ENCODE measurements at places on chromosomes 13 and 19. TPM values are rescaled to one million over a fixed set of nuclear protein-coding genes. Genes with fewer than 3 reads are reported as not detected.

PLPPR3 gene
- polyA plus RNA-seq = 10.8 TPM

SGCG gene
- 24.4 TPM for polyA plus RNA-seq

C19orf33 gene
- polyA plus RNA-seq = 8.5 TPM

CD70 gene
- not detected for polyA plus RNA-seq

GADD45GIP1 gene
- polyA plus RNA-seq = 28.7 TPM

ARRDC5 gene
- 0.08 TPM for polyA plus RNA-seq

LSR gene
- 46.8 TPM for polyA plus RNA-seq

CD33 gene
- 1.7 TPM for polyA plus RNA-seq

LRRC25 gene
- polyA plus RNA-seq = 0.85 TPM

HTR2A gene
- polyA plus RNA-seq = 0.78 TPM

NMRK2 gene
- 0.37 TPM for polyA plus RNA-seq

AXL gene
- 37.8 TPM for polyA plus RNA-seq

ZNF607 gene
- polyA plus RNA-seq = 14.3 TPM

CEACAM16 gene
- polyA plus RNA-seq = not detected

DNA sequence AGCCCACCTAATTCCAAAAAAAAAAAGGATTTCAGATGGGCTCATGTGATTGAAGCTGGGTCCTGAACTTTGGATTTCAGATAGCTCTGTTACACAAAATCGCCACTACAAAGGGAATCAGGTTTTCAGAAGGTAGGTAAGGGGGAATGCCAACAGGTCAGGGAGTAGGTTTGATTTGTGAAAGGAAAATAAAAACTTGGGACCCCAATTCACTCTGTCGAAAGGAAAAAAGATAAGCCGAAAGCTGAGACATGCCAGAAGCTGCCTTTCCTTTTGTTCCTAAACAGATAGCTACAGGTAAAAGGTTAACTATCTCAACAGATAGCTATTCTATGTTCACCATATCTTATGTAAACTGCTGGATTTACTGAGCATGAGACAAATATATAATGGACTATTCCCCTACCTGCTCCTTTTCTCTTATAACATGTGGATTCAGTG lies 4.0 kb downstream of the KRTDAP start:
- DNase-seq = no peak

DNA sequence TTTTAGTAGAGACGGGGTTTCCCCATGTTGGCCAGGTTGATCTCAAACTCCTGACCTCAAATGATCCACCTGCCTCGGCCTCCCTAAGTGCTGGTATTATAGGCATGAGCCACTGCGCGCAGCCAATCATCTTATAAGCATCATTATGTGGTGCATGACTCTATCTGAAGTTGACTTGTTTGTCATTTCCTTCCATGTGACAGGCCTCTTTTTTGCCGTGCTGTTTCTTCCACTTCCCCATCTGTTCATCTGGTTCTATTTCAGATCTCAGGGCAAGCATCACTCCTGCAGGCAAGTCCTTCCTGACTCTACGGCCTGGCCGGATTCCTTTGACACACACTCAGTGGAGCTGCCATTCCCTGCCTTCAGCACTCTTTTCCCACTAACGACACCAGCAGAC lies 15.2 kb downstream of the COL5A3 start:
- no peak for DNase-seq

DNA sequence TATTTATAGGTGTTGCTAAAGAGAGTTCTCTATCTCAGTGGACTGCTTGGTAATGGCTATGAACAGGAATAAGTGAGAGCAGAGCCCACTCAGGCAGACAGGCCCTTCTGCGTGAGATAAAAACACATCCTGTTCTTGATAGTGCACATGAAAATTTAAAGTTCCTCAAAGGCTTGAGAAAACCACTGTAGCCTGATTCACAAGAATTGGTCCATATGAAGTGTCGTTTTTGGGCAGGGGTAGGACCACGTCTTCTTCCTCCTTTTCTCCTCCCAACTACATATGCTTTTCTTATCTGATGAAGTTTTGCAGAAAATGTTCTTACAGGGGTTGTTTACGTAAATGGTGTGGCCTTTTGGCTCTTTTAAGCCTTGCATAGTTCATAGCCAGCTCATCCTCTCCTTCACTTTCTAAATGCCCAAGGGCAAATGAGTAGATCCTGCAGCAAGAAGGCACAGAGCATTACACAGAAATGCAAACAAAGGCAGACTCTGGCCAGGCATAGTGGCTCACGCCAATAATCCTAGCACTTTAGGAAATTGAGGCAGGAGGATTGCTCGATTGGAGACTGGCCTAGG lies 53.8 kb downstream of the RNF6 start:
- no peak for DNase-seq

DNA sequence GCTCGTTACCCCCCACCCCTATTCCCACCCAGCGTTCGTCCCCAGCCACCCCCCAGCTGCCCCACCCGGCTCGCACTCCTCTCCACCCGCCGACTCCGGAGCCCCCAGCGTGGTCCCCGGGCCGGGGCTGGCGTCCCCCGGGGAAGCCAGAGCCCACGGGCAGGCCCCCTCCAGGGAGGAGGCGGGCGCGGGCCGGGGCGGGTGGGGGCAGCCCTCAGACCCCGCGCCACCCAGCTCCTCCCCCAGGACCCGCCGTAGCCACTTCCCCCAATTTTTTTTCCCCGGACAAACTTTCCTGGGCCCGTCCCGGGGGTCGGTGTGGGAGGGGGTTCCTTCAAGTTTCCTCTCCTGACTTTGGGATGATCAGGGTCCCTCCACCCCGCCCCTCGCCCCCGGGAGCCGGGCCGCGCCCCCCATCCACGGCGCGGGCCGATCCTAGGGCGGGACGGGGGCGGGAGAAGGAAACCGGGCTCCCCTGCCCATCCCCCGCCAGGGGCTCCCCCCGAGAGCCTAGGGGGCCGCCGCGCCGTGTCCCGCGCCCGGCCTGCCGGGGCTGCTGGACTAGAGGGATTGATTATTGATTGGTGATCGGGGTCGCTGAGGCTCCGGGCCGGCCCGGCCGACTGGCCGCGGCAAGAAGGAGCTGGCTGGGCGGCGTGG lies 927 bp upstream of the TSHZ3 start:
- DNase-seq = no peak

- no peak for DNase-seq
Observed at GRCh38 chr13:109945206-109945960, 159.0 kb upstream of the IRS2 start.

- no peak for DNase-seq
Observed at GRCh38 chr19:55526216-55527196, 10.4 kb downstream of the SBK2 start.

- DNase-seq = peak; percentile 92
Observed at GRCh38 chr19:51887522-51888498, at the start of gene ZNF577. TSS of gene ZNF577 (minus strand) at chr19:51887951. CDS start at chr19:51880382, 7,569 bp downstream.

DNA sequence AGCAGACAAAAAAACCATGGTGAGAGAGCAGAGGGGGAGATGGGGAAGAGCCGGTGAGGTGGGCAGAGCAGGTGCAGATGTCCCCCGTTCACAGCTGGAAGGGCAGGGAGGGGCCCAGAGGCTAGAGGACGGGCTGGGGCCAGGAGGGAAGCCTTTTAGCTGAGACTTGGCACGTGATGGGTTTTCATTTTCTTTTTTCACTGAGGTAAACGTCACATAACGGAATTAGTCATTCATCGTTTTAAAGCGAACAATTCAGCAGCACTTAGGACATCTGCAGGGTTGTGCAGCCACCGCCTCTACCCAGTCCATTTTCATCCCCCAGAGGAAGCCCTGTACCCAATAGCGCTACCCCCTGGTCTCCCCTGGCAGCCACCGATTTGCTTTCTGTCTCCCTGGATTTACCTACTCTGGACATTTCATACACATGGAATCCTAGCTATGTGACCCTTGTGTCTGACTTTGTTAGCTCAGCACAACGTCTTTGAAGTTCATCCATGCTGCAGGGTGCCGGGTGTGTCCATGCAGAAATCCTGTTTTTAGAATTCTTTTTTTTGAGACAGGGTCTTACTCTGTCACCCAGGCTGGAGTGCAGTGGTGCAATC lies 16.0 kb upstream of the EMC10 start:
- no peak for DNase-seq

DNA sequence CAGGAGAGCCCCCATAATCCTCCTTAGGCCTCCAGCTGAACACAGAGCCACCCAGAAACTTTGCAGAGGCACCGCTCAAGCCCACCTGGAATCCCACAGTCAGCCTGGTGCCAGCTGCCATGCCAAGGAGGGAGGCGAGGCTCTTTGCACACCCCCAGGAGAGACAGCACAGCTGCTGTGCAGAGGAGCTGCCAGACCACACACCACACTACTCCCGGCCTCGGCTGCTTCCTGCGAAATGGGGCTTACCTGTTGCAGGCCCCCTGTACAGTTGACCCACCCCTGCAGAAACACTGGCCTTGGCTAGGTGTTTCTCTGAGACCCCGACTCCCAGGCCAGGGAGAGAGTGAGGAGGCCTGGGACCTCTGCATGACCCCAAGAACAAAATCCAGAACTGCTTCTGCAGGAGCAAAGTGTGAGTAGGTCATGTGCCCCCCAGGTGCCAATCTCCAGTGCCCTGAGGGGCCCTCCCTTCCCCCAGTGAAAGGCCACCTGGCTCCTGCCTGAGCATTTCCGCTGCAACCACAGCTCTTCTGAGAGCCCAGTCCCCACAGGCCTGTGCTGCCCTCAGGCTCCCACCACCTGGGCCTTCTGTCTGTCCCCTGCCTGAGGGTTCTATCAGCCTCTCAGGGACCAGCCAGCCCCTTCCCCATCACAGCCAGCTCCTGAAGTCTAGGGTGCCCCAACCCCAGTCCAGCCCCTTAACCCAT lies 580.4 kb downstream of the UQCRFS1 start:
- DNase-seq = no peak

GRCh38 chr13:97499181-97499580 lies 65.2 kb downstream of the RAP2A start:
- no peak for DNase-seq

- DNase-seq = no peak
Observed at GRCh38 chr19:19533841-19534240, 4.2 kb upstream of the CILP2 start.

- no peak for DNase-seq
Observed at GRCh38 chr19:40797963-40798682, 868 bp upstream of the EGLN2 start.

- no peak for DNase-seq
Observed at GRCh38 chr19:8702350-8702749, 3.8 kb upstream of the ACTL9 start.

GRCh38 chr19:42108527-42109389 lies 23.5 kb downstream of the POU2F2 start:
- peak; percentile 48 for DNase-seq

DNA sequence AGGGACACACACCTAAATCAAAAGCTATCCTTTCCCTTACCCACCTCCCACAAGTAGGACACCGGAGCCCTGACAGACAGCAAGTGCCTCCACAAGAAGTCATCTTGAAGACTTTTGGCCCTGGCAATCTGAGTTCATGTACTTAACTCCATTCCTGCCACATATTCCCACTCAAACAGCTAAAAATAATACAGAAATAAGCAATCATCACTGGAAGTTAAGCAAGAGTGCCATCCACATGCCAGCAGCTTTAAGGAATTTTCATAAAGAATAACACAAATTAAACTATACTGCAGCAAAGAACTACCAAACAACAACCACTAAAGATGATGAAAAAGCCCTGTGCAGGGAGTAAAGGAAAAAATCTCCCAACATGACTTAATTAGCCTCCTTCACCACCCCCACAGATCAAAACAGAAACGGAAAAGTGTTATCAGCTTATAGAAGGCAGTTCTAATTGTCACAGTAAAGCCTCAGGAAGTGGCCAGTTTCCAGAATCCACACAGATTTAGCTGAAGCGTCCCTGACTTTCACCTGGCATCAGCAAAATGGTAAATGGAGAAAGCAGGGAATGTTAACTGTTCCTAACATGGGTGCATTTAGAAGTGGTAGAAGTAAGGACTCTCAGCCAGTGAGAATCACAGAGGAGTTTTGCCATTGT lies 343.9 kb downstream of the TBC1D4 start:
- DNase-seq = no peak

GRCh38 chr19:49591731-49592485 lies 926 bp downstream of the PRR12 start:
- no peak for DNase-seq

DNA sequence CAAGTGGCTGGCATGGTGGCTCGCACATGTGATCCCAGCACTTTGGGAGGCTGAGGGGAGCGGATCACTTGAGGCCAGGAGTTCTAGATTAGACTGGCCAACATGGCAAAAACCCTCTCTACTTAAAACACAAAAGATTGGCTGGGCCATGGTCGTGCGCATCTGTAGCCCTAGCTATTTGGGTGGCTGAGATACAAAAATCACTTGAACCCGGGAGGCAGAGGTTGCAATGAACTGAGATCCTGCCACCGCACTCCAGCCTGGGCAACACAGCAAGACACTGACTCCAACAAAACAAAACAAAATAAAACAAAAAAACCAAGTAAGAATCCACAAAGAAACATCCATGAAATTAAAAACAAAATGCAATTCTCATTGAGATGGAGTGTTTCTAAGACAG lies 630.6 kb downstream of the UQCRFS1 start:
- DNase-seq = no peak

- no peak for DNase-seq
Observed at GRCh38 chr13:104586051-104586746, 1520.0 kb upstream of the SLC10A2 start.

GRCh38 chr13:44540761-44541434 lies 35.2 kb downstream of the TSC22D1 start:
- no peak for DNase-seq

DNA sequence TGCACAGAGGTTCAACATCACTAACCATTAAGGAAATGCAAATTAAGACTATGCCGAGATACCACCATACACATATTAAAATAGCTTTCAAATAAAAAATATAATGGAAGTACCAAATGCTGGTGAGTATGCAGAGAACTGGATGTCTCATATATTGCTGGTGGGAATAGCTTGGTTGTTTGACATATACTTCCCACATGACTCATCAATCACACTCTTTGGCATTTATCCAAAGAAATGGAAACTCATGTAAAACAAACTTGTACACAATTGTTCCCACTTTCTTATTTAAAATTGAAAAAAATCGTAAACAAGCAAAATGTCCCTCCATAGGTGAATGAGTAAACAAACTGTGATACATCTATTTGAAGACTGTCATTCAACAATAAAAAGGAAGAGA lies 982.6 kb upstream of the ATXN8OS start:
- no peak for DNase-seq

DNA sequence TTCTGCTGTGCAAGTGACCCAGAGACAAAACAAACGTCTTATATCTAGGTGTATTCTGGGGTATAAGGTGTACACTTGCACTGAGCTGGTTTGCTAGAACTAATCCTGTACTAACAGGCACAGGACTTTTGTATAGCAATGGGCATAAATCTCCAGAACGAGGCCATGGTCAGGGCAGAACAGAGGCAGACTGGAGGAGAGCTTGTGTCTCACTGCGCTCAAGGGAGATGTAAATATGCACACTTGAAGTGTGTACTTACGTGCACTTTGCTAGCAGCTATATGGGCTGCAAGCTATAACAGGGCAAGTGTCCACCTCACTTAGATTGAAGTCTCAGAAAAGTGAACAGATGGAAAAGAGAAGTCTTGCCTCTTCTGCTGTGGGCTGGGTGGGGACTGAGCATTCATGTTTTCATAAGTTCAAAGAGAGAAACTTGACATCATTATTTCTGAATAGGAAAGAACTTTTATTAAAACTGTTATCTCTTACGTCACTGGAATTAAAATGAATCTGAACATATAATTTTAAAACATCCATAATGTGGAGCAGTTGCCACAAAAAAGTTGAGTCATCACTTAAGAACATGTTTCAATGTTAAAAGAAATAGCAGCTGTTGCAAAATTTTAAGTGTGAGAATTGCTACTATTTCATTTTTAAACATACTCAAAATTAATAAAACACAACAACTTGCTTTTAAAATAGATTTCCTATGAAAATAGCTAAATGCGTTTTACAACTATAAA lies 888.3 kb downstream of the PCDH9 start:
- no peak for DNase-seq

GRCh38 chr19:39307822-39308530 lies 11.8 kb downstream of the IFNL1 start:
- no peak for DNase-seq

Data from left renal pelvis (tissue), 4 donors.